ENCODE measurements at places on chromosomes 13 and 19. TPM values are rescaled to one million over a fixed set of nuclear protein-coding genes. Genes with fewer than 3 reads are reported as not detected.

DNAAF3 gene
- total RNA-seq, result 1.9 TPM

THSD8 gene
- total RNA-seq, result not detected

ANKRD27 gene
- 30.5 TPM for total RNA-seq

F2RL3 gene
- 0.13 TPM for total RNA-seq

KCNC3 gene
- total RNA-seq, result 0.24 TPM

MAP4K1 gene
- total RNA-seq, result 0.57 TPM

GGACT gene
- 13.6 TPM for total RNA-seq

LILRB2 gene
- total RNA-seq, result not detected
